Left ventricle myocardium inferior (tissue), 1 donor: ENCODE measurements at places on chromosomes 12 and 14. TPM values are rescaled to one million over a fixed set of nuclear protein-coding genes. Genes with fewer than 3 reads are reported as not detected.

The LHX5 gene
- not detected for total RNA-seq

The GRIN2B gene
- 0.03 TPM for total RNA-seq

The HOXC5 gene
- total RNA-seq: not detected

The FOXN3 gene
- total RNA-seq: 120 TPM

The B3GNT4 gene
- not detected for total RNA-seq

The CYP27B1 gene
- not detected for total RNA-seq

The DNAI7 gene
- 1.1 TPM for total RNA-seq

The NTF3 gene
- total RNA-seq: 0.99 TPM

The ZBTB42 gene
- total RNA-seq: 5.7 TPM

The SERPINA10 gene
- not detected for total RNA-seq

The RNF10 gene
- total RNA-seq: 274 TPM

The TTC8 gene
- 8.9 TPM for total RNA-seq

The LMNTD1 gene
- total RNA-seq: not detected

The CLEC9A gene
- total RNA-seq: not detected

The LRRC10 gene
- total RNA-seq: 43.8 TPM

The PRPH gene
- not detected for total RNA-seq

The KLHL28 gene
- 10.0 TPM for total RNA-seq

The FAR2 gene
- 3.4 TPM for total RNA-seq

The GPD1 gene
- total RNA-seq: 9.0 TPM

The STAT2 gene
- 34.9 TPM for total RNA-seq

The RNASE7 gene
- not detected for total RNA-seq

The FSCB gene
- total RNA-seq: not detected

The GALNT9 gene
- total RNA-seq: not detected

The KRT85 gene
- total RNA-seq: not detected

The CIROP gene
- not detected for total RNA-seq

The METTL1 gene
- 6.8 TPM for total RNA-seq

The IFI27L1 gene
- total RNA-seq: 8.9 TPM

The SSTR1 gene
- 0.69 TPM for total RNA-seq

The COX8C gene
- total RNA-seq: 1.3 TPM

The INSM2 gene
- total RNA-seq: not detected

The LALBA gene
- not detected for total RNA-seq

The MGAT2 gene
- total RNA-seq: 12.0 TPM

The MNAT1 gene
- total RNA-seq: 28.5 TPM

The SLCO1B1 gene
- not detected for total RNA-seq

The SMCO2 gene
- not detected for total RNA-seq
